ENCODE measurements at places on chromosomes 12 and 14.

DNA sequence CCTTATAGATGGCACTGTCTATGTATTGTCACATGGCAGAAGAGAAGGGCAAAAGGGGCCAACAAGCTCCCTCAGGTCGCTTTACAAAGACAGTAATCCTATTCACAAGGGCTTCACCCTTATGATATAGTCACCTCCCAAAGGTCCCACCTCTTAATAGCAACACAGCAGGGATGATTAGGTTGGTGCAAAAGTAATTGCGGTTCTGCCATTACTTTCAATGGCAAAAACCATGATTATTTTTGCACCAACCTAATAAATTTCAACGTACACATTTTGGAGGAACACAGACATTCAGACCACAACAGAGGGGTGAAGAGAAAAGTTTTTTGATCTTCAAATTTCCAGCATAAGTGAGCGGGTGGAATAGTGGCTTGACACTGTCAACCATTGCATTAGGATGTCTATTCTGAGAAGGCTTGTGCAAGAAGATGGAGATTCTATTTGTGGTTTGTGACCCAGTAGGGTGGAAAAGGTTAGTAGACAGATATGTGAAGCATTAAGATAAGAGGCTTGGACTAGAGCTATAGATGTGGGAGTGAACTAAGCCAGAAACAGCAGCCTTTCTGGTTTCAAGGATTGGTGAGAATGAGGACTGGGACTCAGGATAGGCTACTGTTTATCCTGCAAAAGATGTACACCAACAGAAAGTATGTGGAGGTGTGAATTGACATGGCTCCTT, 75.5 kb upstream of the CPSF6 start:
- no peak for DNase-seq

DNA sequence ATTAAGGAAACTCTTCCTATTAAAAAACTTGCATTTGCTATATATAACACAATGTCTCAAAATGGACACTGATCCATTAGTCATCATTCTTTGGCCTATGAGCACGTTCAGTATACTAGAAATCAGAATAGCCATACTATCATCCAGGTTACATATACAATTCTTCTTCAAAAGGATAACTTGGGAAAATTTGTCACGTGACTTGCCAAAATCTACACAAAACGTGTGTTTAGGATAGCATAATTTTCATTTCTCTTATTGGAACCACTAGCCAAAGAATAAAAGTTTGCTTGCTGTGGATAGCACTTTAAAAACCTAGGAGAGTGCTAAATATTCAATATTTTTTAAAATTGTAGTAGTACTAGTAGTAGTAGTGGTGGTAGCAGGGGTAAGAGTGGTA, 714.3 kb upstream of the FOXG1 start:
- no peak for DNase-seq

DNA sequence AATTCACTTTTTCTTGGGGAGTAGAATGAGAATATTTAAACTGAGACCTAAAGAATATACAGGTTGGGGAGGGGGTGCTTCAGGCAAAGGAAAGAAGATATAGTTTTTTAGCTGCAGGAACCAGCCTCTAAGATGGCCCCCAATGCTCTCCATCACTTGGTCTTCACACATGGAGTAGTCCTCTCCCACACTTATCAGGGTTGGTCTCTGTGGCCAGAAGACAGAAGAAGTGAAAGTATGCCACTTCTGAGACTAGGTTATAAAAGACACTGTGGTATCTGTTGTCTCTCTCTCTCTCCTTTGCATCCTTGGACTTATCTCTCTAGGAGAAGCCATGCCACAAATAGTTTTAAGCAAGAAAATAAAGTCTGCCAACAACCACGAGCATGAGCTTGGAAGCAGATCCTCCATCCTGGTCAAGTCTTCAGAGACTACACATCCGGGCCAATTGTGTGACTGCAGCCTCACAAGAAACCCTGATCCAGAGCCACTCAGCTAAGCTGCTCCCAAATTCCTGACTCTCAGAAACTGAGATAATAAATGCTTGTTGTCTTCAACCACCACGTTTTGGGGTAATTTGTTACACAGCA, 18.0 kb downstream of the PUS7L start:
- DNase-seq = no peak

DNA sequence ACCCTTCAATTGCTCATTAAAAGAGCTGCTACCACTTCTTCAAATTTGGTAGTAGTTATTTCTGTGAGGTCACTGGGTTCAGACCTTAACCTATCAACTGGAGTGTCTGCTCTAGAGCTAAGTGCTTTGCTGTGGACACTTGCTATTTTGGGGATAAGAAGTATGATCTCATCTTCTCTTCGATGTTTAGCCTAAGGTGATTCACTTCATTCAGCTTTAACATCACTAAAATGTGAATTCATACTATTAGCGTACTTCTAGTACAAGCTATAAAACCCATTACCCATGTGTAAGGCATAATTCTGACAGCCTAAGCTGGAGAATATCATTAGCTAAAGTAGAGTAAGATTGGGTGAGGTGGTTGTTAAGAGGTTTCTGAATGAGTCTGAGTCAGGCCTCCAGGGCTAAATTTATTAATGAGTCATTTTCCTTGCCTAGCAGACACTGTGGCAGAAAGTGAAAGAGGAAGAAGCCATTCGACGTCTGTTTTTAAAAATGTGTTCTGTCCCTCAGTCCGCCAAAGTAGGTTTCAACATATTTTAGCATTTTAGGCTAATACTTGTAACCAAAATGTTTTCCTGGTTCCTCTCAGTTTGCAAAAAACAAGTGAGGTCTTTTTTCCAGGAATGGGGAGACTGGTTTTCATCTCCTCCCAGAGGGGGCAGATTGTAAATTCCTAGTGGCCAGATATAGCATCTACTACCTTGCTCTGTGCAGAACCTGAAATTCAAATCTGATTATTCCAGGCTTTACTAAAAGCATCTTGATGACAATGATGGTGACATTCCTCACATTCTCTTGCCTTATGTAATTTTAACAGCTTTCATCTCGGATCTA, 103.6 kb downstream of the SSPN start:
- no peak for DNase-seq
